NCI-H2029 (cell line): ENCODE measurements at places on chromosomes 11 and 22.

- DNase-seq, result no peak
Measured at GRCh38 chr11:57515332-57516060, at the start of gene SLC43A1. SLC43A1 (minus strand) TSS chr11:57515702; CDS start chr11:57514111, 1,591 bp downstream.

GRCh38 chr22:20865875-20866445 lies 7.2 kb downstream of the SNAP29 start:
- DNase-seq, result no peak

- peak; percentile 79 for DNase-seq
Measured at GRCh38 chr22:36369922-36370791, 17.6 kb downstream of the MYH9 start.

- no peak for DNase-seq
Measured at GRCh38 chr11:61811831-61812230, 5.0 kb downstream of the FADS1 start.

- DNase-seq, result no peak
Measured at GRCh38 chr22:37626144-37626543, 13.3 kb upstream of the SH3BP1 start.

- DNase-seq, result no peak
Measured at GRCh38 chr11:17152306-17152705, 55.5 kb downstream of the PIK3C2A start.

DNA sequence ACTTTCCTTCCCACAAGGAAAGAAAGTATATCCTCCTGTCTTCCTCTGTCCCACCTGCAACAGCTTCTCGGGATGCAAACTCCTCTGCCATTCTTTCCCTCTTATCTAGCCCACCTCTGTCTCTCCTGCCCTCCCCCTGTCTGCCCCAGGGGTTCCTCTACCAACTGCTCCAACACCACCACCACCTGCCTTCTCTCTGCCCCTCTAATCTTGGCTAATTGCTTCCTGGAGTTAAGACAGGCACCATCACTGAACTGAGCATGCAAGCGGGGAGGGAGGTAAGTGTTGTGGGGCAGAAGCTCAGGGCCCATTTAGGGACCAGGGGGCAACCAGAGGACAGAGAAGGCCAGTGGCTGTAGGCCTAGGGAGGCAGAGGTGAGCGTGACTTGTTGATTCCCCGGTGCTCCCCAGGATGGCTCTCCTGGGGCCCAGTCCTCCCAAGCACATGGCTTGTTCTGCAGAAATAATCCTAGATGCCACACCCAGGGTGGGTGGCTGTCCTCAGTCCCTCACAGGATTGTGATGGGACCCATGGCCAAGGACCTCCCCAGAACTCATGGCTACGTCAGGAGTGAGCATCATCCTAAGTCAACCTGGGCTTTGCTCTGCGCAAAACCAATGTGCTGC lies 111.1 kb downstream of the TP53I11 start:
- no peak for DNase-seq

- DNase-seq, result no peak
Measured at GRCh38 chr11:14340721-14341120, 18.3 kb downstream of the RRAS2 start.

DNA sequence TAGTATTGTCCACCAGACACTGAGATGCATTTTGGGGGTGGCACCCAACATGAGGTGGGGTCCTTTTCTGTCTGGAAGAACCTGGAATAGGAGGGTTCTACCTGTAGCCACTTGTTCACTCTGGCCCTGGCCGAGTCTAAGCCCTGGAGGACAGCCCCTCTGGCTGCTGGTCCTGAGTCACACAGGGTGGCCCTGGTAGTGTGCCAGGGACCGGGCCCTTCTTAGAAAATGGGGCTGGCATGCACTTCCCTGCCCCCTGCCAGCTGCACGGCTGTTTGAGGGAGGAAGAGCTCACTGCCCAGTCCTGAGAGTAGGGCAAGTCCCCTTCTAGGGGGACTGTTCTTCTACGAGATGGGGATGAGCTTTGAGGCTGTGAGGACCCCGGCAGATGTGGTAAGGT lies 2.2 kb downstream of the PLCB3 start:
- no peak for DNase-seq

DNA sequence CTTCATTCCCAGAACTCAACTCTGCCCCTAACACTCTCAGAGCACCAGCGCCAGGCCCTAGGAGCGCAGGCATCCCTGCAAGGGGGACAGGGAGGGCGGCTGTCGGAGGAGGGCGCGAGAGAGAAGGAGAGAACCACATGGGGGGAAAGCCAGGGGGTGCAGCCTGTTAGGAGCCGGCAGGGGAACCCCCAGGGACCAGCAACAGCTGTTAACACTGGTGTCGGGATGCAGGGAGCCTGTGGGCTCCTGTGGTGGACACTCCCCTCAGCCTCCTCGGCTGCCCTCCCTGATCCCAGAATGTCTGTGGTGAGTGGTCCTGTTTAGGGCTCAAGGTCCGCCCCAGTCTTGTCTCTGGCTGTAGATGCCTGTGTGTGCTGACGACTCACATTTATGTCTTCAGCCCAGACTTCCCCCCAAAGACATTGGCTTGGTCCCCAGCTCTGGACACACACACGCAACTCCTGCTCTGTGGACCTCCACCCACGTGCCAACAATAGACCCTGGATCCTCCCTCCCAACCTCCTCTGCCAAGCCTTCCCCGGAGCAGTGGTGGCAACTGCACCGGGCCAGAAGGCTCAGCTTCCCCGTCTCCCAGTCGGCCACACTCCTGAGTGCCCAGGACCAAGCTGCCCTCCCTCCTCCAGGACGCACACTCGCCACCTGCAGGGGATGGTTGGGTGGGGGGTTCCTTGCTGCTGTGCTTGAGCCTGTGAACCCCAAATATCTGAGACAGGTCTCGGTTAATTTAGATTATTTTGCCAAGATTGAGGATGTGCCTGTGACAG lies 817 bp upstream of the IFITM5 start:
- DNase-seq, result no peak

DNA sequence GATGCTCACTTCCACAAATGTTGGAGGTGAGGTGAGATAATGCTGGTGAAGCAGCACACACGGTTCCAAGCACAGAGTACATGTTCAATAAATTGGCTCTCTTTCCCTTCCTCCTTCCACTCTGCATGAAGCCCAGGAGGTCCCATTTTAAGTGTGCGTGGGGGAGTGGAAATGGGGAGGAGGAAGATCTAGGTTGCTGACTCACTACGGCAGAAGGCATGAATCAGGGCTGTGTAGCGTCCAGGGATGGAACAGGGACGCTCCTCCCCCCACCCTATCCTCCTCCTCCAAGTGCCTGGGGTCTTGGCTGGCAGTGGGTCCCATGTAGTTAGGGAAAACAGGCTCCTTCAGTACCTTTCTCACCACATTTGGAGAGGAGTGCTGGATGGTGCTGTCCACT lies 44.2 kb downstream of the TRIM66 start:
- DNase-seq, result no peak

GRCh38 chr22:37509059-37509860 lies 10.0 kb downstream of the CARD10 start:
- DNase-seq, result no peak

GRCh38 chr22:22440188-22440587 lies 68.4 kb downstream of the ZNF280B start:
- no peak for DNase-seq

- no peak for DNase-seq
Measured at GRCh38 chr11:108938604-108939003, 273.7 kb downstream of the DDX10 start.

GRCh38 chr22:43592476-43592875 lies 180.7 kb downstream of the MPPED1 start:
- DNase-seq, result peak; percentile 28

DNA sequence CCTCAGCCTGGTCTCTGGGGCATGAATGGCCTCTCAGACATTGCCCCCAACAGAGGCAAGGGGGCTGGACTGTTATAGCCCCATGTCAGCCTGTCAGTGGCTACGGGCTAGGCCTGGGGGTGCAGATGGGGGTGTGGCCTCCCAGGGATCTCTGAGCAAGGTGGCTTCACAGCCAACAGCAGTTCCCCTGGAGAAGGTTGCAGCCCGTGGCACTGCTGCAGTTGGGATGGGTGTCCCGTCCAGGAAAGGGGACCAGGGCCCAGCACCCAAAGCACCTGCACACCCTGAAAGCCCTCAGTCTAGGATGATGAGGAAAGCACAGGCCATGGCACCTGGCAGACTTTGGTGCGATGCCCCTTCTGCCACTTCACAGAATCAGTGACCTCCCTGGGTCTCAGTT lies 101.3 kb downstream of the TP53I11 start:
- no peak for DNase-seq

GRCh38 chr11:17738151-17738973 lies 3.8 kb downstream of the KCNC1 start:
- DNase-seq, result no peak

- no peak for DNase-seq
Measured at GRCh38 chr22:49014227-49015201, 813.2 kb downstream of the BRD1 start.

GRCh38 chr22:46653596-46653995 lies 33.4 kb downstream of the GRAMD4 start:
- no peak for DNase-seq
